ENCODE measurements at places on chromosomes 3 and 15. TPM values are rescaled to one million over a fixed set of nuclear protein-coding genes. Genes with fewer than 3 reads are reported as not detected.

GRCh38 chr15:90970274-90970673 is 15.6 kb downstream of the RCCD1 start:
- DNase-seq, result no peak

- no peak for DNase-seq
Measured at GRCh38 chr3:9957214-9957613, 5.0 kb upstream of the PRRT3 start.

DNA sequence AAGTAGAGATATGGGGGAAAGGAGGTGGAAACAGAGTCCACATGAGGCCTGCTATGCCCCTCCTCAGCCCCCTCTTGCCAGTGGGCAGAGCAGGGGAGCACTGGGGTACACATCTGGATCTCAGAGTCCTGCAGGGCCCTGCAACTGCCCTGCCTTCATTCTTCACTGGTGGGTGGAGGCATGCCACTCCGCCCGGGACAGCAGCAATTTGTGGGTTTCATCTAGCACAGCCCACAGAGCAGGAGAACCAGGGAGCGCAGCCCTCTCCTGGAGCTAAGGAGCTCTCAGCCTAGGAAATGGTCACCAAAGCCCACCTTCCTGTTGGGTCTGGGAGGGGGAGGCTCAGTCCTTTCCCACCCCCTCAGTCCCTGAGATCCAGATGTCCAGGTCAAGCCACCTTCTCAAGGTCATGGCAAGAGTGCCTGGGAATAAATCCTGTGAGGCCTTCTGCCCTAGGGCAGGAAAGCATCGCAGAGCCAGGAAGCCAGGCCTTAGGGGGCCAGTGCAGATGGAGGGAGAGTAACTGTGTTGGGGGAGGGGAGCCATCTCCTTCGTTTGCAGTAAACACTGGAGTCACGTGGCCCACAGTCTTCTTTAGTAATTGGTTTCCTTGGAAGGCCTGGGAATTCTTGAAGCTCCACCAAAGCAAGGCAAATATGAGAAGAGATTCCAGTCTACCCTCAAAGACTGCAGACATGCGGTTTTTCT is 31.0 kb downstream of the ANP32A start:
- no peak for DNase-seq

DNA sequence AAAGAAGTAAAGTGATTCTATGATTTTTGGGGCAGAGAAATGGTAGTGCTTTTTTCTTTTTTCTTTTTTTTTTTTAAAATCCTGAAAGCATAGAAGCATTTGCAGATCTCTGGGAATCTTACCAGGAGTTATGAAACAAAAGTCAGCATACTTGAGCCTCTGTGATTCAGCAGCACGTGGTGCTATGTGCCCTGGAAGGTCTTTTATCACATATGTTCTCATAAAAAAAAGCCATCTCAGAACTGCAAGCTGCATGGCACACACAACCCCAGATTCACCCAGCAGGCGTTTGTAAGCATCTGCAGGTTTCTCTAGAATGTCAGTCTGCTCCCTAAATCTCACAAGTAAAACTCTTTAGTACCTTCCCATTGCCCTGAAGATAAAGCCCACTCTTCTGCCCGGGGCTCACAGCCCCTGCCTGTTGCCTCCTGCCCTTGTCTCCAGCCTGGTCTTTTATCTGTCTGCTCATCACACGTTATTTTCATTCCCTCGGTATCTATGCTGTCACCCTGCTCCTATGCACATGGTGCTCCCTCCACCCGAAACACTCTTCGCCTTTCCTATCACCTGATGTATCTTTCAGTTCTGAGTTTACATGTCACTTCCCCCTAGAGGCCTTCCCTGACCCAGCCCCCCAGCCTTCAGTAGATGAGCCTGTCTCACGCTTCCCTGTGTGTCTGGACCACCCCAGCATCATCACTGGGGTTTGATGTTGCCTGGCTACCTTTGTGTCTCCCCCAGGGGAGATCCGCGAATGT is 72.4 kb downstream of the CHDH start:
- DNase-seq, result no peak

- no peak for DNase-seq
Measured at GRCh38 chr15:89329329-89330084, 5.1 kb downstream of the POLG start.

DNA sequence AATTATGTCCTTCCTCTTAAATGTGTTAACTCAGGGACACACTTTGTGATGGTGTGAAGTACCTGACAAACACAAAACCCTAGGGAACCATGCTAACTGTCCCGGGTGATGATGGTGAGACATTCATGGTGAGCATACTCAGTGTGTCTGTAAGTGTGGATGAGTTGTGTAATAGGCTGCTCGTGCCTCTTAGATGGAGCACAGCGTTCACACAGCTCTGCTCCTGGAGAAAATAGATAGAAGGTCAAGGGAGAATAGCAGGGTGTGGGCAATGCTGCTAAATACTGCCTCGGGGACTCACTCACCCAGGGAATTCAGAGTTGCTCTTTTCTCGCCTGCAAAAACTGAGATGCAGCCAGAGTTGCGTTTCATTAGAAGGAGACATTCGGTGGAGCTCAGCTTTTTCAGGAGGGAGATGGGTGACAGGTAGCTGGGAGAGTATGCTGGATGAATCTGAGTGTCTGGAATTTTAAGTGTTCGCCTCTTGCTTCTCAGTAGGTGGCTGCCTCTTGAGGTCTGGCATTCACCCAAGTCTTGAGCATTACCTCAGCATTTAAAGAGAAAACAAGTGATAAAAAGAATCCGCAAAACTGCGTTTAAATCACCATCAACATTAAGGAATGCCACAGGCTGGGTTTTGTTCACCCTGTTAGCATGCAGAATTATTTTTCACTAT is 813.2 kb downstream of the AGBL1 start:
- DNase-seq, result no peak

GRCh38 chr15:101258238-101259144 is 6.6 kb upstream of the CHSY1 start:
- DNase-seq, result peak; percentile 75

Gene CLDN16
- 0.08 TPM for polyA plus RNA-seq

DNA sequence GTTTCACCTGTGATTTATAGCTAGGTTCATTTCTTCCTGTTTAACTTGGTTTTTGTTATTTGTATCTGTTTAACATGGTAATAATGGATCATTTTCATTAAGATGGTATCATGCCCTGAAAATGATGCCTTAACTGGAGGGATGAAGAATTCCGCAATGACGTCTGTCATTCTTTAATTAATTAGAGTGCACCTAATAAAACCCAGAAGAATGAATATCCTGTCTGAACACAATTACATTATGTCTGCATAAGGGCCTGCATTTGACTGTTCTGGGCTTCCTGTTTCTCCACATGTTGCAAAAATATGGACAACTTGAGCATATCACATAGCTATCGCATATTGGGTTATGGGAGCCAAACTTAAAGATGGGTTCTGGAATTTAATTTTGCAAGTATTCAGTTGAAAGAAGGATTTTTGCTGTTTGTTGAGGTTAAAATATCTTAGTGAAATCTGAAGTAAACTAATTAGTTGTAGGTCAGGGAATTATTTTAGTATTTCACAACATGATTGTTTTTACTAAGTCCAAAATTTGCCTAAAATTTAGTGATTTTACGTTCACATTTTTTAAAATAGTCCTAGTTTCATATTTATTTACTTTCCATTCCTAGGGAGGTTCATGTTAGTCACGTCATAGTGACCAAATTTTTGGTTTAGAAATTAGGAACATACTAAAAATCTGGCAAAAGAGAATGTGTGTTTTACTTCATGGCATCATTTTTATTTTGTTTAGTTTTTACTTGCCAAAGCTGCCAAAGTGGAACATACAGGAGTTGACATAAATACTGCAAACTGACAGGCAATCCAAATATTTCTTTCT is 321.0 kb upstream of the TGFBR2 start:
- DNase-seq, result no peak

- DNase-seq, result no peak
Measured at GRCh38 chr15:85002517-85002916, 20.9 kb downstream of the PDE8A start.

Gene MAP4
- 22.3 TPM for polyA plus RNA-seq

Gene NOX5
- polyA plus RNA-seq, result 0.36 TPM

- DNase-seq, result no peak
Measured at GRCh38 chr15:78991476-78991875, 46.6 kb upstream of the CTSH start.

DNA sequence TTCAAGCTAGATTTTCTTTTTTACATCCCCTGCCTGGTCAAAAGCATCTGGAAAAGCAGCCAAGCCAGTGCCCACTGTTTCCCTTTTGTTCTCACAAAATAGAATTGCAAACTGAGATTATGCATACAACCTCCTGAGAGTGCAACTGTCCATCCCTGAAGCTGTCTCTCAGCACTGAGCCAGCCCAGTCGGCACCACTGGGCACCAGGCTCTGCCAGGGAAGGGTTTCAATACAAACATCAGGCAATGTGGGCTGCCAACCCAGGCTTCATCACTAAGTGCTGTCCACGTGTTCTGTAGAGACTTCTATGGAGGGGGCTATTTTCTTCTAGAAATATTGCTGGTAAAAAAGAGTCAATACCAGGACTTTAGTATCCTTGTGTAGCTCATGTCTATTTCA is 356.3 kb upstream of the TBL1XR1 start:
- DNase-seq, result no peak

GRCh38 chr3:3589715-3590130 is 209.5 kb upstream of the LRRN1 start:
- DNase-seq, result no peak

DNA sequence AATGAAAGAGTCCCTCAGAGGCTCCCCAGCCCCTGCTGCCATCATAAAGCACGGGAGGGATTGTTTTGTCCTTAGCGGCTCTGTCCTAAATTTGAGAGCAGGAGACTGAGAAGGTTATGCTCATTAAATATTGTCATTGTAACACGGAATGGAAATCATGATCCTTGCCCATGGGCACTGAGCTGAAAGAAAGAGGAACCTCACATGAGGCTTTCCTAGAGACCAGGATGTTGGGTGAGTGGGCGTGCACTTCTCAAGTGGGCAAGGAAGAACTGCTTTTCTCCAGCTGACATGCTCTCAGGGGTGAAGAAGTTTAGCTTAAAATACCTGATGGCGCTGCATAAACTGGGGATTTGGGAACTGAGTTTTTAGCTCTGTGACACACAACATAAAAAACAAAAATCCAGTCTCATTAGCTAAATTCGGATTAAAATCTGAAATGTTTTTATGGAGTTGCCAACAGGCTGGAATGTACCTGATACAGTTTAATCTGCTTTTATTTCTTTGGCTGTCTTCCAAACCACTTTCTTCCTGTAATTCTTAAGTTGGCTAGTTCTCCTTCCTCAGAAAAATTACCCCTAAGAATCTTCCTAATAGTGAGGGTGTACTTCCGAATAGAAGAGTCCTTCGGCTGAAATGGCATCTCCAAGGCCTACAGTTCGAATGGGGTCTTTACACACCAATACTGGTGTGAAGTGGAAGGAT is 31.7 kb downstream of the ADPGK start:
- DNase-seq, result no peak

DNA sequence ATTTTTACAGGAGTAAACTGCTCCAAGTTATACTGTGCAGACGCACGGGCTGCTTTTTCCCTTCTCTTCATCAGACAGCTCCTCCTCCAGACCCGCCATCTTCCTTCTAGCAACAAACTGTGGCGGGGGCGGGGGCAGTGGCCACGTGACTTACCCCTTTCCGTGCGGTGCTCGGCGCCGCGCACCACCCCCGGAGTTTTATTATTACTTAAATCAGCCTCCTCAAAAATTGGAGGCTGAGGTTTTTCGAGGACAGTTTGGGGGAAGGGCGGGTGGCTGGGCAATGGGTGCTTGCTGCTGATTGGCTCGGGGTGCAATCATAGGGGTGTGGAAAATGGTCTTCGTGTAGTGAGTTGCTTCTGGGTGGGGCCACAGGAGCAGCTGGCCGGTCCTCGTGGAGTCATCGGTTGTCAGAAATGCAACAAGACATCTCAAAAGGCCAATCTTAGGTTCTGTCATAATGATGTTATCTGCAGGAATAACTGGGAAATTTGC is 77.1 kb upstream of the MFGE8 start:
- no peak for DNase-seq

DNA sequence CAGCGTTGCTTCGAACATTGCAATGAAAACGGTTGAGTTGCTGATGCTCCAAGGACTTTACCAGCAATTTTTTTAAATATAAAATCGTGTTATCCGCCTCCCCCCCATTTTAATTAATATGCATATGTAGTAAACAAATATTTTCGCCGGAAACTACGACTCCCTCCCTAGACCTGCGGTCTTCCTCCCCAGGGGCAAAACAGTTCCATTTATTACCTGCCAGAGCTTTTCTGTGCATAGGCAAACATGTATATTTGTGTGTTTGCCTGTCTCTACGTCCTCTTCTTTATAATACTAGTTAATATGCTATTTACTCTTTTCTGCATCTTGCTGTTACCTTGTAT is 593 bp upstream of the RSL24D1 start:
- no peak for DNase-seq

DNA sequence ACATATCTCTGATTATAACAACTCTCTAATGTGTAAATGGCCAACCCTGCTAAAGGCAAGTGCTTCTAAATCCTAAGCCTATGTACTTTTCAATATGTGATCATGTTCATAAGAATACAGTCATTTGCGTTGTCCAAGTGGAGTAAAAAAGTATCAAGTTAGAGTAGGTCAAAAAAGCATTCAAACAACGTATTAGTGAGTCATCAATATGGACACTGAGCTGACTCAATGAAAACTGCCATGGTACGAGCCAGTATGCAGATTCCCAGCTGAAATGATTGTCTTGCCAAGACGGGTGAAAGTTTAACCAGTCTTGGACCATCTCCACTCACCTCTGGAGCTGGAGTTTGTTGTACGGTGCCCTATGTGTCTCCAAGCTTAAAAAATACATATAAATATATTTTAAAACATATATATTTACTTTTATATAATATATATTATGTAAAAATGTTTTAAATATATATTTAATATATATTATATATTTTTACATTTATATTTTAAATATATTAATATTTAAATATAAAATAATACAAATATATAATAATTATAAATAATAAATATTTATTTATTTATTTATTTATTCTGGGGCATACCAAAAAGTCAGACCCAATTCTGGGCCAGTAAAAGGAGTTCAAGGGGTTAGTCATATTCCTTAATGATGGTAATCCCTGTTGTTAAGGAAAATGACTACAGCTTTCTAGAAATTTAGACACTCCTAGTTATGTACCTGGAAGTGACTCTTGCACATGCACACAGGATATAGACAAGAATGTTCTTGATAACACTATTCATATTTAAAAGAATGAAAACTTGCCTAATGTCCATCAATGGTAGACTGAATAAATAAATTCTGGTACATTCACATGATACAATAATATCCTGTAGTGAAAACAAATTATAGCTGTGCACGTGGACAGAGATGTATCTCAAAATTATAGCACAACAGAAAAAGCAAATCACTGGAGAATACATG is 27.2 kb downstream of the PLSCR4 start:
- no peak for DNase-seq

Gene MEX3B
- 1.1 TPM for polyA plus RNA-seq
